Fibroblast of lung (primary cell): ENCODE measurements at places on chromosomes 6 and 20.

DNA sequence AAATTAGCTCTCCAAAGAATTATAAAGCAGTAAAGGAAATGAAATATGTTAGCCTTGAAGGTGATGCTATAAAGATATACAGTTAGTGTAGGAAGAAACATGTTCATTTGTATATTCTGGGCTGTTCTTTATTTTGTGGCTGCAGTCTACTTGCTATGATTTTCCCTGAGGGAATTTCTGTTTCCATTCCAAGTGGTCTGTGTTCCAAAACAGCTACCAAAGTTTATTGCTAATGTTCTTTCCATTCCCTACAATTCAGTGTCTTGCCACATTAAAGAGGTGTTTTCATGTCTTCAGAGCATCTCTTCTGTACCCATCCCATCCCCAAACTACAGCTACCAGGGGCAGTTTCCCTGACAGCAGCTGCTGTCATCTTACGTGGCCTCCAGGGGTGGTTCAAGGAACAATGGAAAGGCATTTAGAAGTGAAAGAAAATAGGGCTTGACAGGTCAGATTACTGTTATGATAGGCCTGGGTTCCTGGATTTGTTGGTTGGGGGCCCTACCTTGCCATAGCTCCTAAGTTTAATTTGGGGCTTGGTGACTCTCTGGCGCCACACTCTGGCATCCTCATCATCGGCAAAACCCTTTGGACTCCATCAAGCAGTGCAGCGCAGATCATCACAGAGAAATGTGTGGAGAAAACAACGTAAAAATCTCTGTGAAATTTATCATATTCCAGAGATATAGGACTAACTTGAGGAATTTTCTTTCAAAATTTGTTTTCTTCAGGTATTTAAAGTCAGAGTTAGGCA is 33.8 kb upstream of the AIG1 start:
- DNase-seq = peak; percentile 22

DNA sequence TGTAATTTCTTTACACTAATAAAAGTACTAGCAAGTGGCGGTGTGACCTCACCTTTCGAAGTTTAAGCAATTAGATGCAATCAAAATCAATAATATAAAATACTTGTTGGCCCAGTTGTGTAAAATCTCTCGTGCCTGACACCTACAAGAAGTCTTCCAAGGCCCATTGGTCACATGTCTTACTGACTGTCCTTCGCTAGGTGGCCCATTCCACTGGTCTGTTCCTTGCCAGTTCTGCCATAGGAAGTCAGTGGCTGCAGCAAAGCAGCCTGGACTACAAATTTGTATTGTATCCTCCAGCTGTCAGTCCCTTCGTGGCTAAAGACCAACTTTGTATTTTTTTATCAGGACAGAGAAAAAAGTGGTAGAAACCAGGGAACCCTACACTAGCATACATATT is 61.8 kb downstream of the CYB5R4 start:
- DNase-seq = no peak

DNA sequence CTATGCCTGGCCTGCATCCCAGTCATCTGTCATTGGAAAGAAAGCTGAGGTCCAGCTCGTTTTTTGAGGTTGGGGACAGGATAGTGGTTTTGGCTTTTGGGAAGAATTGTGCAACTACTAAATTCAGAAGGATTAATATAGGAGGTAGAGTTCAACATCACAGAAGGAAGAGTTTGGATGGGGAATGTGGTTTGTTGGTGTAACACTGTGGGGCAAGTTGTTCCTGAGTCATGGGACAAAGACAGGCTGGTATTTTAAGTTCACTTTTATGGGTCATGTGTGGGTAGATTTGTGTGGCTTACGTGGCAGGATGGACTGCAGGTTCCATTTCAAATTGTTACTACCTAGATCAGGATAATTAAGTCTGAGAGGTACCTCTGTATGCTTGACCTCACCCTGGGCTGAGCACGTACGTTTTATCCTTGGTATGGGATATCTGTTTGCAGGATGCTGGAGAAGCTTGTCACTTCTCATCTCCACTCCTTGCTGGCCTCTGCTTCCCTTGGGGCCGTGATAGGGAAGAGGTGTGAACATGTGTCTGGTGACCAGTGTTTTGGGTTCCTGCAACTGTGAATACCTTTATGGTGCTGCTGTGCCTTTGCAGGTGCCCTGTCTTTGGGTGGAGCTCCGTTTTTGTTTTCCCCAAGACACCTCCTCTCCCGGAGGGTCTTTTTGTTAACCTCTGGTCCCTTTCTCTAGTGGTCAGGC is 177.6 kb downstream of the JARID2 start:
- DNase-seq = peak; percentile 57

DNA sequence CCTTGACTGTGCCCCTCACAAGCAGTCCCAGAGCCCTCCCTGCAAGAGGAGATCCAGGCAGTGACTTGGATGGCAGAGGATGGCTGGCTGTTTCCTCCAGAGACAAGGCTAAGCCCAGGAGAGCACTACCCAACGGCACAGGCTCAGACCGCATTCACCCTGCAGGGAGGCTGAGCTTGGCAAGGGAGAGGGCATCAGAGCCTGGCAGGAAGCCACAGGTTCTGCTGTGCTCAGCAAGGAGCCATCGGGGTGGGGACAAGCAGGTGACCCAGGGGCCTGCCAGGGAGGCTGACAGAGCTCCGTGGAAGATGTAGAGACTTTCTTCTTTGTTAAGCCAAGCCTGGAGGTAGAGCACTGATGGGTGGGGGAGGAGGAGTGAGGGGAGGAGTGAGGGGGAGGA is 159.2 kb upstream of the CST7 start:
- no peak for DNase-seq

DNA sequence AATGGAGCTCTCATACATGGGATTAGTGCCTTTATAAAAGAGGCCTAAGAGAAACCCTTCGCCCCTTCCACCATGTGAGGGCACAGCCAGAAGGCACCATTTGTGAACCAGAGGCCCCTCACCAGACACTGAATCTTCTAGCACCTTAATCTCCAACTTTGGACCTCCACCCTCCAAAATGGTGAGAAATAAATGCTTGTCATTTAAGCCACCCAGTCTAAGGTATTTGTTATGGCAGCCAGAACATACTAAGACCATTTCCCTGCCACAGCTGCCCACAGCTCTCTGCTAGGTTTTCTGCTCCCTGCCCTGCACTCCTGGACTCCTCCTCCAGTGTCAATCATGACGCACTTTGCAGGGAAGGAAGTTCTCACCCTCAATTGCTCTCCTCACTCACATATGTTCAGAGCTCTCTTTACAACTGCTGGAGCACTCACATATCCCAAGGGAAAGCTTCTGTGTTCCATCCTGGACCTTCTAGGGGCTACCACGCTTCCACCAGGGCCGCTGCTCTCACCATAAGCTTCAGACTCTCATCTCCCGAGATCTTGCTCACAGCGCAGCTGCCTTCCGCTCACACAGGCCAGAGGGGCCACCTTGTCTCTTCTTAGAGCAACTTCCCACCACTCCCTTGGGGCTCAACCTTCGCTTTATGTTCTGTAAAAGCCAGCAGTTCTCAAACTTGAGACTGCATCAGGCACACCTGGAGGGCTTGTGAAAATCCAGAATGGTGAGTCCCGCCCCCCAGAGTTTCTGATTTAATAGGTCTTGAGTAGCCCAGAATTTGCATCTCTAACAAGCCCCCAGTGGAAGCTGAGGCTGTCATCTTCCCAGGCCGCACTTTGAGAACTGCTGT is 1.6 kb upstream of the LY86 start:
- DNase-seq = no peak

DNA sequence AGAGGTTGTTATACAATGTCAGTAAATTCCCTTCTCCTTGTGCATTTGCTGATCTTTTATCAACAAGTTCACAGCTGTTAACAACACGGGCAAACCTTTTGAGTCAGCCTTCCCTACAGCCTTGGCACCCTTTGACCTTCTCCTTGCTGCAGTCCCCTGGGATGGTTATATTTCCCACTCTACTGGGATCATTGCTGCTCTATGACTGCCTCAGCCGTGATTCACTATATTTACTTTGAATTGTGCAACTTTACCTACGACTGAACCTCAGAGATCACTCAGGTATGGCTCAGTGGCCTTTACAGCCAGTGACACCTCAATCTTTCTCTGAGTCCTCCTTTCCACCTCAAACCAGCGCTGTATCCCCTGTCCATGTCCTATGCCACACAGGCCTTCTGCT is 1293.3 kb downstream of the EPHA7 start:
- DNase-seq = no peak

GRCh38 chr20:38057351-38057972 is 23.9 kb downstream of the RPRD1B start:
- DNase-seq = peak; percentile 49

DNA sequence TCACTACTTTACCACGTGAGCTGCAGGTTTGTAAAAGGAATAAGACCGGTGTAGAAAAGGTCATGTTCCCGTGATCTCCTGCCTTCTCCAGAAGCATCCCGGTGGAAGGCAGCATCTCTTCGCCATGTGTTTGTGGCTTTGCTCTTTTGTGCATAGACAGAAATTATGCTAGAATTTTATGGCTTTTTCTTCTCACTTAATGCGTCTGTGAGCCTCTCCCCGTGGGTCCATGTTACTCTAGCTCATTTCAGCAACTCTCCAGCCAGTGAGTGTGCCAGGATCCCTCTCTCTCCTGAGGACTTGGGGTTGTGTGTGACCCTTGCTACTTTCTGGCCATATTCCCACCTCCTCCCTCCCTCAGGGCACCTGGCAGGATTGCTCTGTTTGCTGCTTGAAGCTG is 289.5 kb downstream of the CDH4 start:
- DNase-seq = no peak

GRCh38 chr6:43682724-43683429 is 4.7 kb downstream of the MRPS18A start:
- DNase-seq = no peak

GRCh38 chr6:18533793-18534192 is 146.6 kb downstream of the RNF144B start:
- DNase-seq = no peak

- DNase-seq = no peak
Measured at GRCh38 chr20:2065099-2065498, 36.5 kb upstream of the STK35 start.

DNA sequence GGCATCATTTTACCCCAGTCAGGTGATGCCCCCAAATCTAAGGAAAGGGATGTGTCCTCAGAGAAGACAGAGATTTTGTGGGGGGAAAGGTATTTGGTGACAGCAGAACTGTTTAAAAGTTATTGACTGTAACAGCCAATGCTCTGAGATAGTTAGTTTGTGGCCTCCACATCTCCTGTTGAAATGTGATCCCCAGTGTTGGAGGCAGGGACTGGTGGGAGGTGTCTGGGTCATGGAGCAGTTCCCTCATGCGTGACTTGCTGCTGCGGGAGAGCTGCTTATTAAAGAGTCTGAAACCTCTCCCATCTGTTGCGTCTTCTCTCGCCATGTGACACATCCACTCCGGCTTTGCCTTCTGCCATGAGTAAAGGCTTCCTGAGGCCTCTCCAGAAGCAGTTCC is 282.8 kb upstream of the FOXQ1 start:
- no peak for DNase-seq

- no peak for DNase-seq
Measured at GRCh38 chr20:51134405-51134804, 111.5 kb upstream of the KCNG1 start.

DNA sequence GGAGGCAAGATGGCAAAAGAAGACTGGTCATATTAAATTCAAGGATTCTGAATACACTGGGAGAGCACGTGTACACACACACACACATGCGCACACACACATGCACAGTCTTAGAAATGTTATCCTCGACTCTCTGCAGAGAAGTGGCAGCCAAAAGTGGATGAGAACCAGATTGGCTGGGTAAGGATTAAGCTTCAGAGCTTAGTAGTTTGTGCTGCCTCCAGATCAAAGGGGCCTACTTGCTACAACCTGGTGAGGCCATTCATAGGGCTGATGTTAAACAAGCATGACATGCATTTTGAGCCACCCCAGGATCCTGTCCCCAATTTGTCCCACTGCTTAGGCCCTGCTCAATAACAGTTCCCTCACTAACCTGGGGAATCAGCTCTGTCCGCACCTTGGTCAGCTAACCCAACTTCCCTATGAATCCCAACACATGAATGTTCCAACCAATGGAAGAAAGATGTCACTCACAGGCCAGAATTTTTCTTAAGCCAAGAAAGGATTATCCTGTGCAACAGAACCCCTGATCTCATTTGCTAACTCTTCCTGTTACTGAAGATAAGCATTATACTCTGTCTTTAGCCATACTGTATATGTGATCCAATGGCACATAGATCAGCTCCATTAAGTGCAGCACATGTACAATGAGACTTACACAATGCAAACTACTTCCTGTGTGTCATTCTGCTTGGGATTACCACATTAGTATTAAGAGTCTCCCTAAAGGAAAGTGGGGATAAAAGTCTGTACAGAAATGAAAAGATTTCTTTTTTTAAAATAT is 31.0 kb downstream of the TOMM6 start:
- DNase-seq = no peak

- peak; percentile 33 for DNase-seq
Measured at GRCh38 chr20:16293590-16293989, 279.7 kb downstream of the KIF16B start.

- DNase-seq = no peak
Measured at GRCh38 chr6:35916056-35916455, 4.8 kb downstream of the SRPK1 start.

DNA sequence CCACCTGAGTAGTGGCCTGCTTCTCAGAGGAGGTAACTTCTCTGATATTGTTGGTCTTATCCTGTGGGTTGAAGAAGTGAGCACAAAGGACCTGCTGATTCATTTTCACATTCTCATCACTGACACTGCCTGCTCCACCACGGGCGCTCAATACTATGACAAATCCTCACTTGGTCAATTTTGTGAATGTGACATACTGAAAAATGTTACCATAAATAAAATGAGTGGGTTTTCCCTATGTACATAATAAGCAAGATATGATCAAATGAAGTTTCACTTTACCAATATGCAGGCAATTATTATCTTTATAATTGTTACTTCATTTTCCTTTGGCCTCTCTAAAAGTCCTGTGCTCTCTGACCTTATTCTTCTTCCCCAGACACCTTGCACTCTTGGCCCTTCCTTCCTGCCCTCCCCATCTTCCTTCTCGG is 71.5 kb upstream of the RIPOR2 start:
- no peak for DNase-seq

GRCh38 chr6:101281266-101281665 is 112.2 kb upstream of the GRIK2 start:
- no peak for DNase-seq

DNA sequence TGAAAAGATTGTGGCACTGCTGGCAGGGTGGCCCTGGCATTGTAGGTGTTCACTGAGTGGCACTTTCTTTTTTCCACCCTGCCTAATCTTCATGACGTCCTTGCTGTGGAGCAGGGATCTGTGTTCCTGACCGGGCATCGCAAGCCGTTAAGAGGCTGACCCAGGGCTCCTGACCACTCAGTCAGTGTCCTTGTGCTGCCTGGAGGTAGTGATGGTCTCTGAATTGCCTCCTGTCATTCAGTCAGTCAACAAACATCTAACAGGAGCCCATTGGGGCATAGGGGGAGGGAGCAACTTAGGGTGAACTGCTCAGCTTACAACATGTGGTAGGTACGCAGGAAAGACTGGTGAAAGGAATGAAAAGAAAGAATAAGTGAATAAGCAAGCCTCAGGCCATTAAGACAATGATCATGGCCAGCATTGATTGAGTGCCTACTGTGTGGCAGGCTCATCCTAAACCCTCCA is 152.0 kb downstream of the CEBPB start:
- no peak for DNase-seq
